ENCODE measurements at places on chromosomes 7 and 10.

DNA sequence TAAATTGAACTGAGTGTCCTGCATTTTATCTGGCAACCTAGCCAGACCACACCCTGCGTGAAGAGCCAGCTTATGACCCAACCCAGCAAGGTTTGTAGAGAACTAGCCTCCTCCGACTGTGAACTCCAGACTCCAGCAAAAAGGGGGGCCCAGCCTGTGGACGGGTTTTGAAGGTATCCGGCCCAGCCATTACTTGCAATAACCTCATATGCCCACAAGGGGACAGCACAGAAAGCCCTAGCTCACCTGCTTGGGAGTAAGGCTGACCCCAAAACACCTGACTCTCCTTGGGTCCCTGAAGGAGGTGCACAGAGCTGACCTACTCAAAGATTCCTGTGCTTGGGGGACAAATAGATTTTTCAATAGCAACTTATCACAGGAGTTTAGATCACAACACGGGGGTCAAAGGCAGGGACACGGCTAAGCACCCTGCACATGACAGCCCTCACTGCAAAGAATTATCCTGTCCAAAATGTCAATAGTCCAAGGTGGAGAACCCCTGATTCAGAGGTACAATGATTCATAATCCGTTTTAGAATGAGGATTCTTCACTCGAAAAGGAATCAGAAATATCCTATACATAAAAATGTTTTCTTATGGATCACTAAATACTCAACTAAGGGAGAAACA is 4.6 kb downstream of the TRPV6 start:
- peak; percentile 30 for DNase-seq

GRCh38 chr10:96400465-96400864 is 41.7 kb upstream of the OPALIN start:
- no peak for DNase-seq

- no peak for DNase-seq
These were observed 6.5 kb downstream of the ASB13 start for GRCh38 chr10:5659702-5660528.

- DNase-seq, result no peak
These were observed 66.3 kb downstream of the BEND7 start for GRCh38 chr10:13462551-13462950.

- no peak for DNase-seq
These were observed 42.5 kb upstream of the SLIT1 start for GRCh38 chr10:97228130-97228774.

- DNase-seq, result peak; percentile 15
These were observed at the start of gene TSPAN12 for GRCh38 chr7:120857588-120858573. Gene TSPAN12, minus strand, starts transcription at chr7:120858144. Its CDS starts 1,381 bp downstream, at chr7:120856763.

GRCh38 chr7:20713792-20714191 is 72.9 kb downstream of the SP8 start:
- DNase-seq, result no peak

DNA sequence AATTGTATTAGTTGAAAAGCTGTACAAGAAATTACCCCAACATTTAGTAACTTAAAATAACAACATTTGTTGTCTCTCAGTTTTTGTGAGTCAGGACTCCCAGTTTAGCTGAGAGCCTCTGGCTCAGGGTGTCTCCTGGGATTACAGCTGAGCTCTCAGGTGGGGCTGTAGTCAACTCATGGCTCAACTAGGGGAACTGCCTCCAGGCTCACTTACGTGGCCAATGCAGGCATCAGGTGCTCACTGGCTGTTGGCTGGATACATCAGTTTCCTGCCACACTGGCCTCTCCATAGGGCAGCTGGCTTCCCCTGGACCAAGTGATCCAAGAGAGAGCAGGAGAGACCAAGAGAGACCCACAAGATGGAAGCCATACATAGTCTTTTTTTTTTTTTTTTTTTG is 17.5 kb downstream of the CCNY start:
- no peak for DNase-seq

DNA sequence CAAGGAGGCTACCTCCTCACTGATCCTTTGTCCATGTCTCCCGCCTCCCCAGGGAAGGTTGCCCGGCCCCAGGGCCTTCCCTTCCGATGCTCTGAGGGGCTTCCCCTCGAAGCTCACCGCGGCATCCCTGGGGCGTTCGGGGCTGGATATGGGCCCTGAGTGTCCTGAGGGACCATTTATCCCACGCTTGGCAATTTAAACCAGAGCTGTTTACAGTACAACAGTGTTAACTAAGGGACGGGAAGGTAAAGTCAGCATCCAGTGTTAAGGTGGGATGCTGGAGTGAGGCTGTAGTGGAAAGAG is 92.0 kb downstream of the TCERG1L start:
- no peak for DNase-seq

GRCh38 chr10:114304571-114305421 is 65.7 kb downstream of the VWA2 start:
- DNase-seq, result peak; percentile 46

GRCh38 chr10:79399223-79399831 is 46.1 kb downstream of the ZCCHC24 start:
- DNase-seq, result no peak

GRCh38 chr7:101243646-101244374 is 1.1 kb downstream of the FIS1 start:
- no peak for DNase-seq

GRCh38 chr7:137682596-137682995 is 164.2 kb downstream of the DGKI start:
- DNase-seq, result no peak

- DNase-seq, result no peak
These were observed 493.2 kb downstream of the ZWINT start for GRCh38 chr10:55867848-55868247.
